CD4-positive, alpha-beta T cell treated with Interleukin-6 for 4 hours (primary cell): ENCODE measurements at places on chromosomes 1 and 21.

DNA sequence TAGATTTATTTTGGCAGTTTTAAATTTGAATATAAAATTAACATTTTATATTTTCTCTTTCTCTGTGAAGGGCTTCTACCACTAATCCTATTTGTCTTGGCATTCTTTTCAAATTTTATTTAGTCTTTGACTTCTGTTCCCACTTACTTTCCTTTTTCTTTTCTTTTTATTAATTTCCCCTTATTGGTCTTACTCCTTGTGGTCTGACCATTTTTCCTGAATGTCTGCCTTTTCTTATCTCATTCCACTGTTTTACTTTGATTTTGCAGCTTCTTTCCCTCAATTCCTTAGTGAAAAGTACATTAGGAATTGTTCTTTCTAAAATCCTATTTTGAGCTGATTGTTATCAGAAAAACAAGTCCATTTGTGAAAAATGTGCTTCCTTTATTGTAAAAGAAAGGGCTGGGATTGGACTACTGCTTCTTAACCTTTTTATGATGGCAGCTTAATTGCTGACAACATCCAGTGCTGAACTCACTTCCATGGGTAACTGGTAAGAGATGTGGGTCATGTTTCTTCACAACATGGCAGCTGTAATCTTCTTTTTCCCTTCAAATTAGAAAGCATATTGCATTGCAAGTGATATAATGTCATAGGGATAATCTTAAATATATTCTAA lies 284.6 kb downstream of the DNM3 start:
- DNase-seq = no peak

GRCh38 chr1:178341261-178341956 lies 155.4 kb downstream of the CLEC20A start:
- DNase-seq = no peak

DNA sequence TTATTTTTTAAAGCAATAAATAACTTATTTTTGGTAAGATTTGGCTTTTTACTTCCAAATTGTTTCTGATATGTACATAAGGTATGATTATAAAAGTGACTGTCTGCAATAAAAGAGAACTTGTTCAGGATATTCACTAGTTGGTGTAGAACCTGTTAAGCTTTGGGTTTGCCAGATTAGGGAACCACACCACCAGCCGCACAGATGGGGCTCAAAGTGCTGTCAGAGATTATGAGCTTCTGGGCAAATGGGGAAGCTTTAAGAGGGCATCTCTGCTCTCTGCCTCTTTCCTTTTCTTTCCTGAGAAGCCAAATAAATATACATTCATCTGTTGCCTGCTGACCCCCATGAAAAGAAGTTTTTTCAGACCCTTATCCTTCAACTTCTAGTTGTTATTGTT lies 25.4 kb downstream of the IVNS1ABP start:
- DNase-seq = no peak

GRCh38 chr1:36761113-36761512 lies 273.2 kb downstream of the GRIK3 start:
- DNase-seq = no peak

DNA sequence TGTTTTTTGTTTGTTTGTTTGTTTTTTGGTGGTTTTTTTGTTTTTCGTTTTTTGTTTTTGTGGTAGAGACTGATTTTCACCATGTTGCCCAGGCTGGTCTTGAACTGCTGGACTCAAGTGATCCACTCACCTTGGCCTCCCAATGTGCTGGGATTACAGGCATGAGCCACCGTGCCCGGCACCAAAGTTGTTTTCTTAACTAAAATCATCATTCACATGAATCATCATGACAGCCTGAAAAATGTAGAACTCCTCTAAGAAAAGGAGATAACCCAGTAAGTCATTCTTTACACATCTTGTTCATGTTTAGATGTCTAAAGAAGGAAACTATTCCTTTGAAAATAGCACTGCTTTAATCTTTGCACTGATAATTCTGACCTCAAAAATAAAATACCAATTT lies 37.5 kb downstream of the DISP1 start:
- no peak for DNase-seq

GRCh38 chr1:220770245-220770913 lies 16.3 kb upstream of the MTARC1 start:
- no peak for DNase-seq

DNA sequence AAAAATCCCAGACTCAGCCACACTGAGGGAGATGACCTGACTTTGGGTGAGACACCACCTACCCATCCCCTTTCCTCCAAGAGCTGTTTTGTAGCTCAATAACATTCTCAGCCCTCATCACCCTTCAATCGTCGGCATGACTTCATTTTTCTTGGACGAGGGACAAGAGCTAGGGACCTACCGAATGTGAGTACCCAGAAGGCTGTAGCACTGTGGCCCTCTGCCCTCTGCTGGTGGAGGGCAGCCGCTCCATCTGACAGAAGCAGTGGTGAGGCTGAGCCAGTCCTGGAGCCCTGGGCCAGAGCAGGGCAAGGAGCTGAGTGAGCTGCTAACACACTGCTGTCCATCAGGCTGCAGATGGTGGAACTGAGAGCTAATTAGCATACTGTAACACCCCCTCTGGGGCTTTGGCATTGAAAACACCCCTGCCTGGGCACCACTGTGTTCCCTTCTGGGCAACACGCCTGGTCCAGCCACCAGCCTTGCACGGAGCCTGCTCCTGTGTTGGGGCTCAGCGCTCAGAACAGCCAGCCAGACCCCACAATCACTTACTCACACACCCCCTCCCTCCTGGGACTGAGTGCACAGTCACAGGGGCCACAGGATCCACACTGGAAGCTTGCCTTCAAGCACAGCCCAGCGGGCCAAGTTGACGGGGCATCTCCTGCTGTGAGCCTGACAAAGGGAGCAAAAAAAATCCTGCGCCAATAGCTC lies 18.3 kb upstream of the ALPL start:
- DNase-seq = no peak

DNA sequence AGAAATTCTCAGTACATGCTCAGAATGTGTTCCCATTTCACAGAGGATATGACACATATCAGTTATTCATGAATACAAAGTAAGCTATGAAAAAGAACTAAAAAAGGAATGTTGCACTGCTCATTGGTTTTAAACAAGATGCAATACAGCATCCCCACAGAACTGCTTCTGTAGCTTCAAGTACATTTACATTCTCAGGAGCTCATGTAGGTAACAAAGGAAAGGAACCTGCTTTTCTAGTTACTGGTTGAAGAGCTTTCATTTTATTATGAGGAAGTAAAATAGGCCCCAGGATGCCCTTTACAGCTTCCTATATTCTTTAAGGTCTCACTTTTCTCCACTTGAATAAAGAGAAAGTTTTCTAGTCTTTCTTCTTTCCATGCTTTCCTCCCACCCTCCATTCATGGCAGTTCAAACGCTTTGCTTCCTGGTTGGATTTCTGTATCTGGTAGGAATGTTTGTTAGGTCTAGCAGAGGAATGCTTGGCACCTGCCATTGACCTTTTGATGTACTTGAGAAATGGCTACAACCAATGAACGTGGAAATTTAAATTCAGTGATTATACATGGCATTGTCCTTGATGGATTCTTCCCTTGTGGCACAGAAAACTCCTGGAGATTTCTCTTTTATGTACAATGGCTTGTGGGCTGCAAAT lies 27.1 kb upstream of the KCNK2 start:
- DNase-seq = no peak

DNA sequence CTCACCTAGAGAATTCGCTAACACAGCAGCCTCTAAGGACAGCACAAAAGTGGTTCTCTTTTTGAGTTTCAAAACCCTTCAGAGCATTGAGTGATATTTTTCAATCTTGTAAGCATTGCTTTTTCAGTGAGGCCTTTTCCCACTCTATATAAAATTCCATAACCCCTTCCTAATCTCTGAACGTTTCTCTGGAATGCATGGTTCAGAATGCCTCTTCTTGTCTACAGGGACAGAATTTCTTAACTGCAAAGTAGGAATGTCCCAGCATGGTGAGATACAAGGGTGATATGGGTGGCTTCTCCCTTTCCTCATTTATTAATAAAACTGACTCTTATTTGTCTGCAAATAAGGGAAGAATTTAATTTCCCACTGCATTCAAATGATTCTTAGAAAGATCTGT lies 377.9 kb downstream of the LTN1 start:
- DNase-seq = no peak

- DNase-seq = no peak
These were observed 20.2 kb downstream of the ACBD3 start for GRCh38 chr1:226166341-226166740.

GRCh38 chr1:228763561-228763960 lies 28.3 kb downstream of the RHOU start:
- no peak for DNase-seq

- DNase-seq = no peak
These were observed 5.6 kb downstream of the PDZK1IP1 start for GRCh38 chr1:47184090-47184821.

- DNase-seq = no peak
These were observed 348.5 kb downstream of the PTPRU start for GRCh38 chr1:29584776-29585175.

DNA sequence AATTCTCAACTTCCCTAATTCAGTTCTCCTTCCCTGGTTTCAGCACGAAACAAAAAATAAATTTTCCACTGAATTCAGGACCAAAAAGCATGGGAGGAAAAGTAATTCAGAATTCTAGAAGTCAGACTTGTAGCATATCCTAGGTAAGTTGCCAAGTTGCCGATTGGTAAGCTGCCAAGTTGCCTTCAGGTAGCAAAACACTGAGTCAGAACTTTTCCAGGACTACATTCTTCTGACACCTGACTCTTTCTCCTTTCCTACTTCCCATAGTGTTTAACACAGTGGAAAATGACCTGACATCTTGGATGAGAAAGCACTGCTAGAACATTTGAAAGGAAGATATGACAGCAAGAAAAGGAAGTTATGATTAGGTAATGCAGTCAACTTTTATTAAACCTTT lies 322.8 kb downstream of the SPATA17 start:
- no peak for DNase-seq

DNA sequence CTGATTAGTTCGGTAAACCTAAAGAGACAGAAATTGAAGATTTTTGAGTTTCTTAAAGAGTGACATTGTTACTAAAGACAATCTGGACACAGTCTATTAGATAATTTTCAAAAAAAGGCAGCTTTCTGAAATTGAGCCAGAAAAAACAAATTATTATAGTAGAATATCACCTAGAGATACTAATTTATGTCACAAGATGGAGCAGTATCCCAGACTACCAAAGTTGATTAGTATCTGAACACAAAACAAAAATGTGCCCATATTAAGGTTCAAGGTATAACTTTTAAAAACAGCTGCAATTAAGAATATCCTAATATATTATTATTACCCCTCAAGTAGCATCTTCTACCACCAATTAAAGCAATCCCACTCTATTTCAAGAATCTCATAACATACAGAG lies 40.5 kb upstream of the SYT2 start:
- DNase-seq = no peak

DNA sequence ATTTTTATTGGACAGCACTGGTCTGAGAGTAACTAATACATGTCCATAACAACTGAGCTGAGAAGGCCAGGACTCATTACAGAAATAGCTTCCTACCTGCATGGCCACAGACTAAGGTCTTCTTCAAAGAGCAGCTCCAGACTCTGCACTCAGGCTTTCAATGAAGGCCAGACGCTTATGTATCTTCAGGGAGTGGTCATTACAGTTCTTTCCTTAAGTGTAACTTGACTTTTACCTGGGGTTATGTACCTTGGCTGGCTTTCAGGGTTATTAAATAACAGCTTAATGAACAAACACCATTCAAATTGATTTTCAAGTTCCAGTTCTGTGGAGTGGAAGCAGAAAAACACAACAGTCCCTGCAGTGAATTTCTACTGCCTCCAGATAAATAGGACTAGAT lies 23.8 kb upstream of the SLC22A15 start:
- DNase-seq = no peak

DNA sequence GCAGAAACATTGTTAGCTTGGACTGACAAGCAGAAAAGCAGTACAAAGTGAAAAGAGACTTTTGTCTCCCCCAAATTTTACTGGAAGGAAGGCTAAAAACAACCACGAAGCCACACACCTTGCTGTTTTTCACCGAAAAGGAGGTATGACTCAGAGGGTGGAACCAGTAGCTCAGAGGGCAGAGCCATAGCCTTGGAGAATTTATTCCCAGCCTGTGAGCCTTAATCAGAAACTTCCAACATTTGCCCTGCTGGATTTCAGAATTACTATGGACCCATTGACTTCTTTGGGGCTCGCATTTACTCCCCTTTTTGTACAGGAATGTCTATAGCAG lies 32.0 kb downstream of the RPS6KC1 start:
- DNase-seq = no peak

DNA sequence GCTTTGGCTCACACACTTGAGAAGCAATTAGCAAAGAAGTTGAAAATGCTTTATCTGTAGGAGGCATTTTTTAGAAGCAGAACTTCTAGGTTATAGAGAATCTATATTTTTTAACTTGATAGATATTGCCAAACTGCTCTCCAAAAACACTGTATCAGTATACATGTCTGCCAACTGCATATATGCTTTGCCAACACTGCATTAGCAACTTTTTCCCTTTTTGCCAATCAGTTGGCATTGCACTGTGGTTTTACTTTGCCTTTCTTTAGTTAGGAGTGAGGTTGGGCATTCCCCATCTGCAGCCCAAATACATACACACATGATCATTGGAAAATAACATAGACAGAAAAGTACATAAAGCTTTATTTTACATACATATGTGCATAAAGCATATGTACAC lies 15.0 kb downstream of the PADI3 start:
- DNase-seq = no peak

DNA sequence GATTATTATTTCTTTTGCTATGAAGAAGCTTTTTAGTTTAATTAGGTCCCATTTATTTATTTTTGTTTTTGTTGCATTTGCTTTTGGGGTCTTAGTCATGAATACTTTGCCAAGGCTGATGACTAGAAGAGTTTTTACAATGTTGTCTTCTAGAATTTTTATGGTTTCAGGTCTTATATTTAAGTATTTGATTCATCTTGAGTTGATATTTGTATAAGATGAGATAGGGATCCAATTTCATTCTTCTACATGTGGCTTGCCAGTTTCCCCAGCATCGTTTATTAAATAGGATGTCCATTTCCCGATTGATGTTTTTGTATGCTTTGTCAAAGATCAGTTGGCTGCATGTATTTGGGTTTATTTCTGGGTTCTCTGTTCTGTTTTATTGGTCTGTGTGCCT lies 8.5 kb upstream of the ACBD6 start:
- DNase-seq = no peak

GRCh38 chr1:202501281-202501680 lies 152.8 kb downstream of the PPP1R12B start:
- no peak for DNase-seq

DNA sequence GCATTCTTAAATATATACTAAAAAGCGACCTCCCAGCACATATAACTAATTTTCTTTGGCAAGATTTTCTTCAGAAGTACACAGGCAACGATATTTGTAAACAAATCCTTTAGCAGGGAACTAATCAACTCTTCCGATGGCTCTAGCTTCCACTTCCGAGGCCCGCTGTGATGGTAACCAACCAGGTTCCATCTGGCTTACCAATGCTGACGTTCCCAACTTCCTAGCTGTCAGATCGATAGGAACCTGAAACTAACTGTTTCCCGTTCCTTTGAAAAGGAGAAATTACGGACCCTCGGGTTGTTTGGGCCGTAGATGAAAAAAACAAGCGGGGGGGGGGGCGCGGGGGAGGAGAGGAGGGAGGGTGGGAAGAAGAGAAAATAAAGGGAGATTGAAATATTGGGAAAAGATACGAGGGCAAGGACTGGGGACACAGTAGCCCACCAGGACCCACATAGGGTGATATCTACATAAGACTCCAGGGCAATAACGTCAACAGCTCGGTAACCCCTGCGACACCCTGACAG lies 513 bp downstream of the GTF2B start:
- peak; percentile 35 for DNase-seq

GRCh38 chr1:66243548-66244130 lies 290.3 kb upstream of the SGIP1 start:
- peak; percentile 21 for DNase-seq

- DNase-seq = peak; percentile 12
These were observed 42.5 kb downstream of the CNST start for GRCh38 chr1:246608616-246609376.
